ENCODE measurements at places on chromosomes 13 and 19. TPM values are rescaled to one million over a fixed set of nuclear protein-coding genes. Genes with fewer than 3 reads are reported as not detected.

Gene ZNF433
- 4.3 TPM for polyA plus RNA-seq

Gene CKM
- 12.5 TPM for polyA plus RNA-seq

Gene C19orf85
- not detected for polyA plus RNA-seq

Gene CCDC169
- polyA plus RNA-seq = 0.24 TPM

Gene LHB
- polyA plus RNA-seq = not detected

Gene SYNGR4
- polyA plus RNA-seq = 0.94 TPM

Gene C19orf33
- polyA plus RNA-seq = 27.2 TPM

Gene TPTE2
- not detected for polyA plus RNA-seq

Gene NECTIN2
- 23.8 TPM for polyA plus RNA-seq

Gene KLF12
- polyA plus RNA-seq = 0.56 TPM

Gene TMEM38A
- 3.5 TPM for polyA plus RNA-seq

Gene RINL
- 19.3 TPM for polyA plus RNA-seq

Gene PNMA8B
- polyA plus RNA-seq = 0.79 TPM

Gene SERPINE3
- polyA plus RNA-seq = 4.8 TPM

Gene EDNRB
- polyA plus RNA-seq = 9.1 TPM

Gene MYADM
- polyA plus RNA-seq = 191 TPM

Gene ZNF723
- polyA plus RNA-seq = not detected

Gene MADCAM1
- polyA plus RNA-seq = 2.0 TPM

Gene OR4F17
- not detected for polyA plus RNA-seq

Gene FCAR
- 7.5 TPM for polyA plus RNA-seq

Gene SYMPK
- 57.0 TPM for polyA plus RNA-seq

Gene ZNF729
- polyA plus RNA-seq = not detected

Gene PSG1
- polyA plus RNA-seq = not detected

Gene IGFL3
- polyA plus RNA-seq = not detected

Gene ZNF613
- 1.6 TPM for polyA plus RNA-seq

Gene ZFR2
- 0.03 TPM for polyA plus RNA-seq

Gene MISP
- 1.0 TPM for polyA plus RNA-seq

Gene ZNF587B
- 5.1 TPM for polyA plus RNA-seq

Gene ZBTB32
- not detected for polyA plus RNA-seq

Gene CEACAM6
- 3.2 TPM for polyA plus RNA-seq

Gene HSD17B14
- 4.6 TPM for polyA plus RNA-seq

Gene KCNN4
- polyA plus RNA-seq = 3.4 TPM

Gene GFY
- polyA plus RNA-seq = not detected

Gene CLC
- polyA plus RNA-seq = 0.86 TPM

Gene ZNF726
- polyA plus RNA-seq = 1.1 TPM

Gene UBE2L5
- polyA plus RNA-seq = 0.12 TPM

Gene EPN1
- polyA plus RNA-seq = 89.0 TPM

Gene GPR183
- polyA plus RNA-seq = 9.8 TPM

Gene GJB2
- 0.34 TPM for polyA plus RNA-seq

Gene METTL21C
- polyA plus RNA-seq = not detected

Gene ODAD3
- 0.15 TPM for polyA plus RNA-seq

Gene LRFN3
- 6.0 TPM for polyA plus RNA-seq

Gene FPR2
- polyA plus RNA-seq = 1.2 TPM

Gene GIPC3
- 0.33 TPM for polyA plus RNA-seq

Gene PRX
- 2.3 TPM for polyA plus RNA-seq

Gene KLK3
- not detected for polyA plus RNA-seq

Gene HPN
- polyA plus RNA-seq = 1.5 TPM

Gene KLF1
- polyA plus RNA-seq = 0.07 TPM

Gene CALR3
- not detected for polyA plus RNA-seq

Gene PCP2
- 3.7 TPM for polyA plus RNA-seq

Gene CGB5
- polyA plus RNA-seq = 1.1 TPM

Gene SULT2A1
- 1.4 TPM for polyA plus RNA-seq

Gene WTIP
- polyA plus RNA-seq = 14.8 TPM

Gene SIGLEC14
- polyA plus RNA-seq = 3.4 TPM

Gene SLC44A2
- polyA plus RNA-seq = 68.7 TPM

Gene OR7A5
- polyA plus RNA-seq = not detected

Gene TMEM161A
- polyA plus RNA-seq = 21.8 TPM
